ENCODE measurements at places on chromosomes 1 and 21.

GRCh38 chr21:26096494-26097371 is 73.8 kb downstream of the APP start:
- DNase-seq, result no peak

DNA sequence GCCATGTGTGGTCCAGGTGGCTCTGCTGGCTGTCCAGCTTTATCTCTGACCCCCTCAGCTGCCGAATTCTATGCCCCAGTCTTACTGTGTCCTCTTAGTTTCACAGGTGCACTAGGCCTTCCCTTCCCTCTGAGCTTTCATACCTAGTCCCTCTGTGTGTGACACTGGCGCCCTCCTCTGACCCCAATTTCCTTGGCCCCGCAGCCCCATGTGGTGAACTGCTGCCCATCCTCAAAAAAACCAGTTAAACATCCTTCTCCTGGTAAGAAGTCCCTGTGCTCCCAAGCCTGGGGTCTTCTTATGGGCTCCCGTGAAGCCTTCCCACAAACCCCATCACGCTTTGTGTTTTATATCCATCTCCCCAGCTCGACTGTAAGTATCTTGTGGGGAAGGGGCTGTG is 93.9 kb upstream of the TSPAN2 start:
- no peak for DNase-seq

DNA sequence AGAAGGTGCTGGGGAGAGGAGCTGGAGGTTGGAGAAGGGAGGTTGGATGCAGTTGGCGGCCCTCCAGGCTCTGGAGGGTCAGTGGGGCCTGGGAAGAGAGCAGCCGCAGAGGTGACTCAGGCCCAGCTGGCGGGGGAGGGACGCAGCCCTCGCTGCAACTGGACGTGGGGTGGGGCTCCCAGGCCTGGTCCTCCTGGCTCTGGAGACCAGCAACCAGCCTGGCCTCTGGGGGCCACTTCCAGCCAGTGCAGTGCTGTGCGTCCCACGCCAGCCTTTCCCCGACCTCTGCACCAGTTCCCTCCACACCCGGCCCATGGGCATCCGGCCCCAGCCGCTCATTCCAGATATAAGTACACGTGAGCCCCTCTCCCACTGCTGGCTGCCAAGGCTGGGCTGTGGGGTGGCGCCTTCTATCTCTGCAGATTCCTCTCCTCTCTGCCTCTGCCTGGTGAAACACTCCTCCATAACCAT is 38.0 kb upstream of the COL18A1 start:
- no peak for DNase-seq

- DNase-seq, result no peak
Observed at GRCh38 chr1:228076796-228077430, 5.6 kb upstream of the ARF1 start.

- DNase-seq, result no peak
Observed at GRCh38 chr1:31099293-31100032, 33.9 kb upstream of the PUM1 start.

DNA sequence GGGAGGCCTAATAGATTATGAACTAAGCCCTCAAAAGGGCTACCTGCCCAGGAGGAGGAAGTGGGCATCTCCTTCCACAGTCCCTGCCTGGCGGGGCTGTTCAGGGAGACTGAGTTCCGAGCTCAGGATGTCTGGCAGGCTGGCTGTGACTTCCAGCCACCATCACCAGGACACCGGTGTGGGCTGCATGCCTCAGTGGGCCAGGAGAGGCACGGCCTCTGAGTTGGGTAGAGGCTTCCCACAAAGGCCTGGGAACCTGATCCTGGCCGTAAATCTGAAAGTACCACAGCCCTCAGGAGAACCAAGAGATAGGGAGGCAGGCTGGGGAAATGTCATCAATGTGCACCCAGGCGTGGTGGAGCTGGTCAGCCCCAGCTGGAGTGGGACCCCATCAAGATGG is 29.1 kb downstream of the NTPCR start:
- no peak for DNase-seq

DNA sequence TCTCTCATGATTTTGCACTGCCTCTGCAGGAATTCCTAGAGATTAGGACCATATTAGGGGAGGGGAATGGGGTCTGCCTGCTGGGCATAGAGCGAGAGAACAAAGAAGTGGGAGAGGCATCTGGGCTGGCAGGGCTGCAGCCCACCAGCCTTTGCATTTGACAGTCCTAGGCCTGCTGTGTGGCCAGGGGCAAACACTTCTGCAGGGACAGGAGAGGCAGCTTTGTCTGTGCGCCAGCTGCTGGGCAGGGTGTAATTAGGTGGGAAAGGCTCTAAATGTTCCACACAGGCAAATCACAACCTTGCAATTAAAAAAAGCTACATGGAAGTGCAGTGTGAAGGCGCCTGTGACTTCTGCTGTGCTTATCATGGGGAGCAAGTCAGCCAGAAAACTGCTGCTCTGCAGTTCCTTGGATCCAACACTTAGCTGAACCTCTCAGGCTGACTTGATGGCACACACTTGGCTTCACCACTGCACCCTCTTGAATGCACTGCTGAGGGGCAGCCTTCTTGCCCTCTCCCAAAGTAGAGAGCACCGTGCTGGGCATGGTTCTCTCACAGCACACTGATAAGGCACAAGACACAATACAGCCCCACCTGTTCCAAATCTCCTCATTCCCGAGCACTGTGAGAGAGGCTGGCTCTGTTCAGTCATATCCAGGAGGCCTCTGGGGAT is 73.6 kb upstream of the TLR5 start:
- no peak for DNase-seq

- DNase-seq, result no peak
Observed at GRCh38 chr1:231748760-231749415, 122.3 kb downstream of the DISC1 start.

DNA sequence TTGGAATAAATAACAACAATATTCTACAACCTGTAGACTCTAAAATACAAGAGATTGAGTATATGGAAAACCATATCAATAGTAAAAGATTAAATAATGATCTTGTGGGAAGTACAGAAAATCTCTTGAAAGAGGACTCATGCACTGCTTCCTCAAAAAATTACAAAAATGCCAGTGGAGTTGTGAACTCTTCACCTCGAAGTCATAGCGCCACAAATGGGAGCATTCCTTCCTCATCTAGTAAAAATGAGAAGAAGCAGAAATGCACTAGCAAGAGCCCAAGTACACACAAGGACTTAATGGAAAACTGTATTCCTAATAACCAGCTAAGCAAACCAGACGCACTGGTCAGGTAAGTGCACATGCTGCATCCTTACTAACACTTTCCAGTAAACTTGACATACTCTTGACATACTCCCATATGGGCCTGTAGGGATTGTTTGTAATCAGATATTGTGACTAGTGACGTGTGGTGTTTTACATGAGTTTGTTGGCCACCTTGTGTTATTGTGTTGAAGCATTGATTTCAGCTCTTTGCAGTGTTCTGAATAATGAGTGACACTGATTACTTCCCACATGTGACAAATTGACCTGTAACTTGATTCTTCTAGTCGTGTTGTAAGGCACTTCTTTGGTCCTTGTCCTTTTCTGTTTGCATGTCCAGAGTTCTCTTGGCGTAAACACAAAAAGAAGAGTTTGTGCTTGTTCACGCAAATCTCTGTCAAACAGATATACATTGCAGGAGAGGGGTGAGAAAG is 28.0 kb downstream of the MACO1 start:
- DNase-seq, result no peak

GRCh38 chr1:181704546-181704945 is 221.2 kb downstream of the CACNA1E start:
- no peak for DNase-seq

DNA sequence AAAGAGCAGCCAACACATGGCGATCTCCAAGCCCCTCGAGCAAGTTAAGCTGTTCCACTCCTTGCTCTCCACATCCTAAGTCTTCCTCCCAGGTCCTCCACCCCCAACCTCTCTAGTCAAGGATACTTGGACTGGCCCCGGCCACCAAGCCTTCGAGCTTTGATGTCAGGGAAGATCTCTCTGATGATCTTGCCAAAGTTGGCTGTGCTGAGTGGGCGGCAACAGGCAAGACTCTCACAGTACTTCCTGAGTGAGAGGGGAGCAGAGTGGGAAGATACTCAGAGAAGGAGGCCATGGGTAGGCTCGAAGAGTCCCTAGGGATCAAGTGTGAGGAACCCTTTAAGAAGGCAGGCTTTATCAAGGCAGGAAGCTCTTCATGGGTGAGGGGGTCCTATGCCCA is 2.8 kb downstream of the RFX5 start:
- no peak for DNase-seq

- no peak for DNase-seq
Observed at GRCh38 chr1:210021145-210021860, 83.3 kb downstream of the SYT14 start.

DNA sequence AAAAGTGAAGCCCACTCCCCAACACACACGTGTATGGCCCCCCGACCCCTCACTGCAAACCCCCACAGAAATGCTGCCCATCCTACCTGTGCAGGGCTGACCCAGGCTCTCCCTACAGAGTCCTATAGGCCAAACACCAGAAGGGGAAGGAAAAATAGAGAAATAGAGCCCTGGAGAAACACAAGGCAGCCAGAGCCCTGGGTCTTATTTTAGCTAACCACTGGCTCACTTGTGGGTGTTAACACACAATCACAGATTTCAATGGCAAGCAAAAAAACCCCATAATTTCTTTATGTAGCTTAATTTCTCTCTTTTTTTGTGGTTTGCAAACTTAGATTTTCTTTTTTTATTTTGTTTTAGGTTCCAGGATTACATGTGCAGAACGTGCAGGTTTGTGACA is 989 bp upstream of the PIGR start:
- no peak for DNase-seq

DNA sequence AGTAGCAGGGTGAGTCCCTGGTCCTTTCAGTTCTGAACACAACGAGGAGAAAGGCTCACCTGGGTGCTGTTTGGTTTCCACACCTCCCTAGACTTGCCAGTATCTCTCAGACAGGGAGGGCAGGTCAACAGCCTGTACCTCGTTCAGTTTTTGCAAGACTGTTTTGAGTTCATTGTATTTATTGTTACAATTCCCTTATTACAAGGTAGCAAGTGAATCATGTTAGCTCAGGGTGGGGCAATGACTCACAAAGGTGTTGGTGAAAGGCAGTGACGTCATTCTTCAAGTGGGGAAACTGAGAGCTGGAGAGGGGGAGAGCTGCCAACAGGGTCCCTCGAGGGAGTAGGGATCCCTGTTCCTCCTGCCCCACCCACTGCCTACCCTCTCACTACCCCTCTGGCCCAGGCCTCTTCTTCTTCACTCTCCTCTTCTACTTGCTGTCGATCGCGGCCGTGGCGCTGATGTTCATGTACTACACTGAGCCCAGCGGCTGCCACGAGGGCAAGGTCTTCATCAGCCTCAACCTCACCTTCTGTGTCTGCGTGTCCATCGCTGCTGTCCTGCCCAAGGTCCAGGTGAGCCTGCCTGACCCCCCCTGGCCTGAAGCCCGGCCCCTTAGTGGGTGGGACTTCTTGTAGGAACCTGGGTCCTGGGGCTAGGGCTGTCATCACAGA is 13.4 kb downstream of the SERINC2 start:
- DNase-seq, result no peak

DNA sequence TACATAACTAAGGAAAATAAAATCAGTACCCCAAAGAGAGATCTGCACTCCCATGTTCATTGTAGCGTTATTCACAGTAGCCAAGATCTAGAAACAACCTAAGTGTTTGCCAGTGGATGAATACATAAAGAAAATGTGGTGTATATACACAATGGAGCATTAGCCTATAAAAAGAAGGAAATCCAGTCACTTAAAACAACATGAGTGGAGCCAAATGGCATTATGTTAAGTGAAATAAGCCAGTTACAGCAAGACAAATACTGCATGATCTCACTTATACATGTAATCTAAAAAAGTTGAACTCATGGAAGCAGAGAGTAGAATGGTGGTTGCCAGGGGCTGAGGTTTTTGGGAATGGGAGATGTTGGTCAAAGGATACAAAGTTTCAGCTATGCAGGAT is 508.3 kb upstream of the B3GALT2 start:
- DNase-seq, result no peak

DNA sequence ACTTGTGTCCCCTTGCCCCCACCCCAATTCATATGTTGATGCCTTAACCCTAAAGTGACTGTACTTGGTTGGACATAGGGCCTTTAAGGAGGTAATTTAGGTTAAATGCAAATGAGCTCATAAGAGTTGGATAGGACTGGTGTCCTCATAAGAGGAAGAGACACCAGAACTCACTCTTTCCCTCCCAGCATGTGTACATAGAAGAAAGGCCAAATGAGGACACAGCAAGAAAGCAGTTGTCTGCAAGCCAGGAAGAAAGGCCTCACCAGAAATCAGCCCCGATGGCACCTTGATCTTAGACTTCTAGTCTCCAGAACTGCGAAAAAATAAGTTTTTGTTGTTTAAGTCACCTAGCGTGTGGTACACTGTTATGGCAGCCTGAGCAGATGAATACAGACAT is 45.5 kb downstream of the RAB3GAP2 start:
- no peak for DNase-seq

Measured in activated gamma-delta T cell treated with Interleukin-2 at 50 U/mL for 16 hours (primary cell).